ENCODE measurements at places on chromosomes 1 and 21. TPM values are rescaled to one million over a fixed set of nuclear protein-coding genes. Genes with fewer than 3 reads are reported as not detected.

- no peak for DNase-seq
Measured at GRCh38 chr1:23369335-23370013, at the start of gene ZNF436. ZNF436 (minus strand) TSS chr1:23369836; CDS start chr1:23368005, 1,831 bp downstream.

- DNase-seq: no peak
Measured at GRCh38 chr1:233333086-233333485, 5.6 kb downstream of the MAP3K21 start.

- no peak for DNase-seq
Measured at GRCh38 chr1:12135612-12136011, 31.2 kb upstream of the TNFRSF1B start.

- DNase-seq: no peak
Measured at GRCh38 chr1:86352086-86352485, 44.0 kb downstream of the ODF2L start.

GRCh38 chr1:170707959-170708655 is 44.2 kb downstream of the PRRX1 start:
- no peak for DNase-seq

GRCh38 chr1:219902951-219903350 is 25.4 kb downstream of the SLC30A10 start:
- DNase-seq: no peak

Gene S100A12
- 48.6 TPM for total RNA-seq

- DNase-seq: no peak
Measured at GRCh38 chr1:208233978-208234377, 10.2 kb downstream of the PLXNA2 start.

- no peak for DNase-seq
Measured at GRCh38 chr1:66374561-66375111, 159.3 kb upstream of the SGIP1 start.

GRCh38 chr1:193417945-193418744 is 231.7 kb upstream of the B3GALT2 start:
- no peak for DNase-seq

Gene ADIPOR1
- total RNA-seq: 157 TPM

GRCh38 chr1:54241364-54241763 is 41.4 kb downstream of the MRPL37 start:
- no peak for DNase-seq

- peak; percentile 51 for DNase-seq
Measured at GRCh38 chr21:42312626-42313104, 2.5 kb downstream of the TFF3 start.

DNA sequence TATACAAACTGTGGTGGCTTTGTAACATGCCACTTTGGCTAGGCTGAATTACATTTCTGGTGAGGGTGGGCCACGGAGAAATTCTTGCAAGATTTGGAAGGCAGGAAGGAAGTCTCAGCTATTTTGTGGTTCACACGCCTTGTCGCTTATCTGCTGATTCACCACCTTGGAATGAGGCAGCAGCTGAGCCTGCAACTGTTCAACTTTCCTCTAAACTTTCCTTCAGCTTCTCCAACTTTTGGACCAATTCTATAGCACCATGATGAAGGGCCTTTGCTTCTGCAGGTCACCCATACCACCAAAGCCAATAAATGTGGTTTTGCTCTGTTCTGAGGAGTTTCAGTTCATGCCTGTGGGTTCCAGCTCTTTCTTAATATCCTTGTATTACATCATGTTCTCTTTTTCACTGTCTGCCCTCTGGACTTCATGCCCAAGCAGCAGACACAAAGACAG is 337.6 kb upstream of the SNX7 start:
- peak; percentile 40 for DNase-seq

Gene KRTAP12-4
- total RNA-seq: not detected

GRCh38 chr1:245322673-245323072 is 167.9 kb downstream of the KIF26B start:
- DNase-seq: no peak

GRCh38 chr1:47881505-47882442 is 115.4 kb downstream of the TRABD2B start:
- DNase-seq: peak; percentile 39

DNA sequence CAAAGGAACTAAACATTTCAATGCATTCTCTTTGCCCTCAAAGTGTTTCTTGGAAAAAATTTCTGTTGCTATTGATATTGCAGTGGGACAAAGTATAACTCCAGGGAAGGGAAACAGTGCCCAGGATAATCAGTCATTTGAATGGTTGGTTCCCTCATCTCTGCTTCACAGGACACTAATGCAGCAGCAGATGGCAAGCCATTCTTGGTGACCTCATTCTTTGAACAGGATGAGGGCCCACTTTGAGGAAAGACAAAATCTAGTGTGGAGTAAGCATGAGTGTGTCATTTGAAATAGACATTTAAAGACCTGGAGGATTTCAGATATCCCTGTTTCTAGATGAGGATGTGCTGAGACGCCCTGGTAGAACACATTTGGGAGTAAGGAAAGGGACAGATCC is 32.3 kb downstream of the CHRM3 start:
- DNase-seq: no peak

Gene SPATA21
- total RNA-seq: not detected

- DNase-seq: no peak
Measured at GRCh38 chr1:196577386-196577785, 30.9 kb downstream of the KCNT2 start.

- DNase-seq: no peak
Measured at GRCh38 chr21:45323487-45324311, 36.0 kb upstream of the POFUT2 start.
